Stimulated activated CD4-positive, alpha-beta T cell treated with anti-CD3 and anti-CD28 coated beads, TNF-alpha, amount 100 ng/mL, for 1 hour (primary cell): ENCODE measurements at places on chromosomes 1 and 21.

GRCh38 chr1:172997941-172998361 is 52.8 kb downstream of the TNFSF18 start:
- no peak for DNase-seq

DNA sequence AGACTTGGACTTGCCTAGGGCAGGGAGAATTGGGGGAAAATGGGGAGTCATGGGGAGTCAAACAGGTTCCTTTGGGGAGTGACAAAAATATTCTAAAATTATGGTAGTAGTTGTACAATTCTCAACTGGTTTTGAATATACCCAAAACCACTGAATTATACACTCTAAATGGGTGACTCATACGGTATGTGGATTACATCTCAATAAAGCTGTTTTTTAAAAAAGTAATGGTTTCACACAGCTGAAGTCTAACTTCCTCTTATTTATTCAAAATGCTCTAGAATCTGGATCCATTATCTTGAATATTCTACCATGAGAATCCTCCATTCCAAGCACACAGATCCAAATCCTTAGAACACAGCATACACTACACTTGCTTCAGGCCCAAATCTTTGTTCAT is 11.1 kb downstream of the EIF4G3 start:
- no peak for DNase-seq

DNA sequence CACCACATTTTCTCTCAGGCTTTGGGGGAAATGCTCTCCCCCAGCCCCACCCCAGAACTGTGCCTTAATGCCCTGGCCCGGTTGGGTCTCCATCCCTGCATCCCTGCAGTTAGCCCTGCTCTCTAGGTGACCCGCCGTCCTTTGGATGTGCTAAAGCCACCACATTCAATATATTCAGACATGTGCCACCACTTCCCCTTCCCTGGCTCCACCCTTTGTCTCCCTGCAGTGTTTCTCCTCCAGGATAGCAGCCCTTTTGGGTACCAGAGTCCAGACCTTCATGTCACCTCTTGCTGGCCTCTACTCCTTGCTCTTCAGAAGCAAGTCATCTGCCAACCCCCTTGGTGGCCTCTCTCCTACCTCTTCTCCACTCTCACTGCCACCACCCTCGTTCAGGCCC is 41.8 kb downstream of the RUNX1 start:
- no peak for DNase-seq

- no peak for DNase-seq
These were observed 15.8 kb downstream of the GADD45A start for GRCh38 chr1:67700692-67701410.

- DNase-seq, result no peak
These were observed 95.3 kb downstream of the NAV1 start for GRCh38 chr1:201634261-201634660.

DNA sequence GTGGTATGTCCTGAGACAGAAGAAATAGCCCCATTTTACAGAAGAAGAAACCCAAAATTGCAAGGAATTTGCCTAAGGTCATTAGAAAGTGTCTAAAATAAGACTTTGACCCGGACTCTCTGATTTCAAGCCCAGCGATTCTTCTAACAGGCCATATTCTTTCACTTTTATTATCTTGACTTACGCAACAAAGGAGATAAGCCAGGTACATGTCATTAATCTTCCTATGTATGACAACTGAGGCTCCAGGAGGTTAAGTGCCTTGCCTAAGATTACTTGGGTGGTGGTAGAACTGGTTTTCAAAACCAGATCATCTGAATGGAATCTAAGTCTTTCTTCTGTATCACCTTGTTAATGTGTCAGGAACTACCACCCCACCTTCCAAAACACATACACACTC is 124.3 kb downstream of the PBX1 start:
- DNase-seq, result no peak
